SK-N-SH treated with all-trans-retinoic acid at 6 μM for 48 hours (cell line): ENCODE measurements at places on chromosomes 2 and 18.

GRCh38 chr2:137300987-137301386 lies 535.6 kb downstream of the THSD7B start:
- no peak for ATAC-seq

GRCh38 chr2:179335732-179336131 lies 71.1 kb upstream of the SESTD1 start:
- no peak for ATAC-seq

DNA sequence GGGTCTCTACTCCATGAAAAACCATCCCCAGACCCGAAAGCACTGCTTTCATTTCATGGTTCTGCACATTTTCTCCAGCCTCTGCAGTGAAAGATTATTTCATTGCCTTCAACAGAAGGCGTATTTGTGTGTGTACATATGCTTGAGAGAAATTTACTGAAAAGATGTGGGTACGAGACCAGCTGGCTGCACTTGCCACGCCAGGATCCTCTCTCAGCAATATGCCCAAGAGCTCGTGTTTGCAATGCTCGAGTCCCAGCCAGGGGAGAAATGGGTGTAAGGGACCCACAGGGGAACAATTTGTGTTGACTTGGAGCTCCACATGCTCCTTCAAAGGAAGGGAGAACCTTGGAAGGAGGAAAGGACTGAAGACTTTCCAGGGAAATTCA lies 37.3 kb downstream of the TMEM177 start:
- no peak for ATAC-seq

DNA sequence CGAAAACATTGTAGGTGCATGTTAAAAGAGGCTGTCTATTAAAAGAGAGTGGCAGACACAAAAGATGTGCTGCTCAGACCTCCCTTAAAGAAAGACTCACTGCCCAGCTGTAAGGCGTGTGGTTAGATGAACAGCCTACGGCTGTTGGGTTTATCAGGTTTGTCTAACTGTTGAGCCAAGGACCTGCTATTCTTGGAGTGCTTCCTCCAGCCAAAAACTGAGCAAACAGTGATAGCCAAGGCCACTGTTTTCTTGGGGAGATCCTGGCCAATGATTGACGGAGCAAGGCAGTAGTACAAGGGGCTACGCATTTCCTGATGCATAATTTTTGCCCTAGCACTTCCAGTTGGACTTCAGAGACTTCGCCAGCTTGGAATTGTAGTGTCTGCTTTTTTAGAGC lies 1.4 kb upstream of the RAB3GAP1 start:
- ATAC-seq, result no peak

DNA sequence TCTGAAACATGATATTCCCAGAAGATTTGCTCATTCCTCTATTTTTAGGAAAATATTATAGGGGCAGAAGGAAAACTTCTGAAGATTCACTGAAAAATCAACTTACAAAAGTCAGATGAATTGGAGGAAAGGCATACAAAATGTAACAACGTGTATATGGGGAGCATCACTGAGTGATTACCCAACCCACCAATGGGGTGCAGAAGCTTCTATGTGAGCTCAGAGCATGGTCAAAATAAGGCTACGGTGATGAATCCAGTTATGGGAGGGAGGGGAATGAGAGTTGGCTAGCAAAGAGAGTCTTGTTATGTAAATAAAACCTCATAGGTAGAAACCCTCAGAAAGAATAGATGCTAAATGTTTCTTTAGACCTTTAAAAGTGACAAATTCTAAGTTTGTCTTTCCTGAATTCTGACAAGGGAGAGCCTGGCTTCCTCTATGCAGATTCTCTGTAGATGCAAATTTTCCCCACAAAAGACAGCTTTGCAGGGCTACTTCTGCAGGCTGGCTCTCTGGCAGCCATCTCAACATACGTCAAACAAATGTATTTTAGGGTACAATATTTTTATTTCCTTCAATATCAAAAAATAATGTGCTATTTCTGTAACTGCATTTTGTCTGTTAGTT lies 171.4 kb upstream of the NDUFV2 start:
- no peak for ATAC-seq

GRCh38 chr2:199348871-199349270 lies 108.9 kb downstream of the SATB2 start:
- no peak for ATAC-seq

DNA sequence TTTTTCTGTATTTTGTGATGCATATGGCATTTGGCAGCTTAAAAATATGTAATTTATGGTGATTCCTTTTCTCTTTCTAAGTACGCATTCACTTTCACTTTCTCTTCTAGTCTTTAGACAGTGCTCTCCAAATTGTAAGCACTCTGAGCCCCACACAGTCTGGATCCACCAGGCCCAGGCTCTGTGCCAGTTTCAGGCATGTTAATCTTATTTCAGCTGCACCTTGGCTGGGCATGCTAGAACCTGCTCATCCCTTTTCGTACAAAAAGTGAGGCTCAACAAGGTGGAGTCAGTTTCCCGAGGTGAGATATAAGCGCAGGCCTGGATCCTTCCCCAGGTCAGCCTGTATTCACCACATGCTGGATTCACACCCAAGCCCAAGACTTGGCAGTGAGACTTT lies 203.9 kb downstream of the MTX2 start:
- ATAC-seq, result peak; percentile 87

DNA sequence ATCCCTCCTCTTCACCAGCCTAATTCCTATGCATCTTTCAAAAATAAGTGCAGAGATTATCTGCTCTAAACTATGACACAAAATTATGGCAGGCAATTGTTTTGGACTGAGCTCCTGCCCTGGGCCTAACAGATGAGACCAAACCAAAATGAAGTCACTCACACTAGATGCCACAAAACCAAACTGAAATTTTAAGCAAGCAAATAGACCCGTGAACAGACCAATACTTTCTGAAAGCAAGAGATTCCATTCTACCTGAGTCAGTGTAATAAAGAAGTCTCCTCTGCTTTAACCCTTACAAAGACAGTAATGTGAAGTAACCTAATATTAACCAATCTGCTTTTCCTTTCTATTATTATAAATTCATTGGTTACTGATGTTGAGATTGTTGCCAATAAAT lies 84.3 kb downstream of the RIT2 start:
- ATAC-seq, result no peak
